Stimulated activated CD4-positive, alpha-beta T cell treated with anti-CD3 and anti-CD28 coated beads, Interleukin-4, amount 100 ng/mL, for 4 hours (primary cell): ENCODE measurements at places on chromosomes 4 and X.

DNA sequence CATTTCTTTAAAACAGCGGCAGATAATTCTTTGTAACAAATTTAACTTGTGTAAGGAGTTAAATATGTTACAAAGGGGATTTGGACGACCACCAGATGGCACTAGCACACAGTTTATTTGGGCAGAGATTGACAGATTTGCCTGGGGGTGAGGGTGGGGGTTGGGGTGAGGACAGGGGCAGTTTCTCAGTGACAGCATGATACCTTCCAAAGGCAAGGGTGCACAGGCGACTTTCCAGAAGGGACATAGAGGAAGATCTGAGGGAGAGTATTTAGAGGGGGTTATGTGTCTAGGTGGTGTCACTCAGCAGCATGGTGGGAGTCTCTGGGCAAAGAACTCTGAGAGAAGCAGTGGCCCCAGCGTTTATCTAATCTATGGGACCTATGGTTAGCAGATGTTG lies 9.6 kb upstream of the TMA16 start:
- peak; percentile 31 for DNase-seq

- DNase-seq, result no peak
Observed at GRCh38 chrX:104255465-104255864, 732 bp upstream of the ESX1 start.

- no peak for DNase-seq
Observed at GRCh38 chr4:55170462-55170861, 45.1 kb upstream of the KDR start.

GRCh38 chr4:183099537-183100297 lies 660 bp downstream of the WWC2 start:
- DNase-seq, result peak; percentile 13

DNA sequence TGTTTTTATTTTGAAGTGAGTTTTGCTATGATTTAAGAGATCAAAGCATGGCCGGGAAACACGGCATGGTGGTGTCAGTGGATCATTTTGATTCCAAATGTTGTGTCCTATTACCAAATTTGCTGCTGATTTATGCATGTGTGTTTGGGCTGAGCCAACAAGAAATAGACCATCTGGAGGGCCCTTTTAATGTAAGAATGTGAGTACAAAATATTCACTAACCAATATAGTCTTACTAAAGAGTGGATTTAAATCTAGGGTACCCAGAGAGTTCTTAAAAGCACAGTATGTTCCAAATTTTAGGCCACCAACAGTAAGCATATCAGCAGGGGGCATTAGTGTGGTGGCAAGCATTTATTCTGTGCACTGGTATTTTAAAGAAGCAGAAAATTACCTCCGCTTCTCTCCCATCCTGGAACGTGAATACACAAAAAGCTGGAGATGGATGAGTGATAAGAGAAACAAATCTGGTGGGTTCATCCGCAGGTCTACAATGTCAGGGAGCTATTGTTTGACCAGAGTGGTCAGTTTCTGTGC lies 444.4 kb upstream of the IGFBP7 start:
- no peak for DNase-seq

DNA sequence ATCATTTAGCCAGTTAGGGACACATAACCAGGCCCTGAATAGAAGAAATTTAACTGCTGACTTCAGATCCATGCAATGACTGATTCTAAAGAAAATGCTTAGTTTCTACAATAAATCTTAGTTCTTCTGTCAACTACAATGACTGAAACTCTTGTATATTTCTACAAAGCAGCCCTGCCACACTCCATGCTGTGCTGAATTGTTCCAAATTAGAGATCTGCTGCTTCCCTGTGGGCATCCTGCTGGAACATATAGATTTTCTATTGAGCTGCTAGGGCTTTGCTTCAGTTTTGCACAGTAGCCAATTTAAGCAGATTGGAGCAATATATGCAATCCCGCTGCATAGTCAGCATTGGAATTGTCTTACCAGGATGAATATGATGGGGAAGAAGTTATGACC lies 312.8 kb upstream of the SMIM31 start:
- DNase-seq, result no peak

GRCh38 chrX:30573125-30573524 lies 4.4 kb downstream of the TASL start:
- no peak for DNase-seq

DNA sequence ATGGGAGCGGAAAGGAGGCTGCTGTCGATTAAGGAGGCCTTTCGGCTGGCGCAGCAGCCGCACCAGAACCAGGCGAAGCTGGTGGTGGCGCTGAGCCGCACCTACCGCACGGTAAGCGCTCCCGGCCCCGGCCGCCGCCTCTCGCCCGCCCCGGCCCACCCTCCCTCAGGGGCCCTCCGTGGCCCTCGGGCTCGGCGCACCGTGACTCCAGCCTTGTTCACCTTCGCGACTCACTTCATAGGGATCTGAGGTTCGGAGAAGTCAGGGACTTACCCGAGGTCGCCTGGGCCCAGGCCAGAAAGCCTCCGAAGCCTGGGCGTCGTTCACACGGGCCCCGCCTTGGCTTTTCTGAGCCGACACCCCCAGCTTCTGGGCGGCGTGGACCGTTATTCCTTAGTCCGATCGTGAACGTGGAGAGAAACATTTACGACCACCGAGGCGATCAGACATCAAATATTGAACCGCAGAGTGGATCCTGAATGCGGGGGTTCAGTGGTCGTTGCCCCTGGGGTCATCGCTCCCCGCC lies 362 bp downstream of the NCAPG start:
- DNase-seq, result no peak

GRCh38 chr4:168151327-168151726 lies 59.0 kb downstream of the ANXA10 start:
- no peak for DNase-seq

DNA sequence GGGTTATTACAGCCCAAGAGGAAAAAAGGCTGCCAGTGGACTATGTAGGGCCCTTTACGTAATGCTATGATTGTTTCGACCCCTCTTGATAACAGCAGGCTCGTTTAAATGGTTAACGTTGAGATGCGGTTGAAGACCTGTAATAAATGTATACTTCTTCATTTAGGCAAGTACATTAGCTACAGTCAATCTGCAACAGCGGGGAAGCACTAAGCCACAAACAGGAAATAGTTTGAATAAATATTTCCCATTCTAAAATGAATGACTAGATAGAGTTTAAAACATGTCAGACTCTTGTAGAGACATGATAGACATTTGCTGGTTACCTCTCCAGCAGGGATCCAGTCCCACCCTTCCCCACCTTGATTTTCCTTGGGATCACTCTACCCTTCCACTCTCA lies 38.1 kb upstream of the STIM2 start:
- no peak for DNase-seq

DNA sequence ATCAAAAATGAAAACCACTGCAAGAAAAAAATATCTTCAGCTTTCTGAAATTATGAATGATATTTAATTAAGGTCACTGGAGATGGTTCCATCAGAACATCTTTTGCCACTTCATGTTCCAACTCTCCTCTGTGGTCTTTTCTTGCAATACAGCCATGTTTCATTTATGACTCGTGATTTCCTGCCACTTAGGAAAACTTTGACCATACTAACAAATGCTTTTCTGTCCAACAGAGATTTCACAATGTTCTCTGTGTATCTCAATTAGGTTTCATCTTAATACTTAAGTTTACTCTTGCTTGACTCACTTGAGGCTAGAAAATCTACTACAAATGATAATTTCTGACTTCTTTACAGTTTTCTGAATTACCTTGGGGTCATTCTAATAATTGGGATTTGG lies 330.9 kb downstream of the CXXC4 start:
- DNase-seq, result no peak

- no peak for DNase-seq
Observed at GRCh38 chr4:44927399-44928380, 201.3 kb upstream of the GNPDA2 start.

- no peak for DNase-seq
Observed at GRCh38 chr4:38905652-38906385, 38.2 kb downstream of the FAM114A1 start.

DNA sequence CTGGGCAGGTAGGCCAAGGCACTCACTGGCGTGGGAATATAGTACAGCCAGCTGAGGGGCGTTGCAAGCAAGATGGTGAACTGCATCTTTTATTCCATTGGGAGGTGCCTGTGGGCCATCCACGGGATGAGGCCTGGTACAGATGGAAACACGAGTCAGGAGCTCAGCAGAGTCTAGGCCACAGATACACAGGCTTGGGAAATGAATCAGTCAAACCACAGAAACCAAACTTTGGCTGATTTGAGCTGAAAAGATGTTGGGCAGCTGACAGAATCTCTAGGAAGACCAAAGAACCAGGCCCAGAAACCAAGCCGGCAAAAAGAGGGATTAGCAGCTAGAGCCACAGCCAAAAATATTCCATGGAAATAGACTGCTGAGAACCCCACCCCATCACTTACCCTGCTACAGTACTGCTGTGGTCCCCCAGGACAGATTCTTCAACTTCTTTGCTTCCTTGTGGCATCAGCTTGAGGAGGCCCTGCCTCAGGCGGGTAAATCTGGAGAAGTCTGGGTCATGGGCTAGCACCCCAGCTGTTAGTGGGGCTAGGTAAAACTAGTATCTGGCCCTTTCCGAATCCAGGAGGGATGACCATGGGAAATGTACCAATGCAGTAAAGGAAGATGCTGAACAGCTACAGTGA lies 75.4 kb downstream of the TMEM131L start:
- no peak for DNase-seq

- DNase-seq, result peak; percentile 25
Observed at GRCh38 chrX:24260842-24261550, 52.9 kb downstream of the SUPT20HL2 start.

- DNase-seq, result no peak
Observed at GRCh38 chr4:17770845-17771244, 10.6 kb downstream of the FAM184B start.

- no peak for DNase-seq
Observed at GRCh38 chrX:31222946-31223345, 151.1 kb upstream of the FTHL17 start.

GRCh38 chr4:93779228-93779627 lies 49.3 kb upstream of the ATOH1 start:
- no peak for DNase-seq

GRCh38 chr4:54687887-54688841 lies 30.4 kb downstream of the KIT start:
- DNase-seq, result no peak

GRCh38 chr4:130077275-130077674 lies 981.3 kb downstream of the C4orf33 start:
- DNase-seq, result no peak

DNA sequence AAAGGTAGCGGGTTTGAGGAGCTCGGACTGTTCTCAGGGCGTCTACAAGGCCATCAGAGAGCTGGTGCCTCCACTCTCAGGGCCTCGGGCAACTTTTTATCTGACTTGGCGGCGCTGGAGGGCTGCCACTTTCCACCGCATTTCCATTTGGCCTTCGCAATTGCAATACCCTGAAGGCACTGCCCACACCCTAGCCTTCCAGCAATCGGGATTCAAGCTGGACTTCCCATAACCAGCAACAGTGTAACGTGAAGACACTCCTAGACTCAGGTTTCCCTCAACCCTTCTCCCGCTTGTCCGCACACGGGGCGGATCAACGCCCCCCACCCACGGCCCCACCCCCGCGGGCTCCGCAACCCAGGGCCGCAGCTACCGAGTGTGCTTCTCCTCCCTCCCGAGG lies 50.2 kb upstream of the BCOR start:
- DNase-seq, result no peak

GRCh38 chr4:963276-964225 lies 9.8 kb downstream of the DGKQ start:
- no peak for DNase-seq

DNA sequence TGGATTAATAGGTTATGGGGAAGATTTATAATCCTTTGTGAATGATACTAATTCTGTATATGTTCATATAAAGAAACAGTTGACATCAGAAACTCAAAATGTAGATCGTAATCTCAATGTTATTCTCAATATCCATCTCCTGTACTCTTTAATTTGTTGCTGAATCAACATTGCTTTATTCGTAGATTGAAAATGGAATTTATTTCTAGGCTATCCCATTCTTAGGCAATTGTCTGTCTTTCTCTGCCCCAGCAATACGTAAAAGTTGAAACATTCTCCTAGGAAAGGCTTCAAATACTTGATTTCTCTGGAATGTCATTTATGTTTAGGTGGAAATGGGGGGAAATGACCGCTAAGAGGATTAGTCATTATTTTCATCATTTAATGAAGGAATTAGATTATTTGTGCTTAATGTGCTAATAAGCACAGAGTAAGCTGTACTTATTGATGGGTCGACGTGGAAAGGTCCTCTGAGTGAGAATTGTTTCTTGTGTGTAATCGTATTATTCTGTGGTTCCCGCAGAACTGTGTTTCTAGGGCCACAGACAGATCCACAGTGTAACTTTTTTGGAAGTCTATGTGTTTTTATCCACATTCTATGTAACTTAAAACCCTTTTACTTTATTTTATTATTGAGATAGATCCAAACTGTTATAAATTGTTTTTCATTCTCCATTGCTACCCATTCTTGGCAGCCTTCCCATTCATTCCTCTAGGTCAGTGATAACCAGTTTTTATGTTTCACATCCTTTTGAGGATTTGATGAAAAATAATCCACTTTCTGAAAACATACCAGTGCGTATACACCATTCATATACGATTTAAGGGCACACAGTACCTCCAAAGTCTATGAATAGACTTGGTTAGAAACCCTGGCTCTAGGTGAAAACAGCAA lies 262.9 kb downstream of the ARHGAP10 start:
- DNase-seq, result no peak

DNA sequence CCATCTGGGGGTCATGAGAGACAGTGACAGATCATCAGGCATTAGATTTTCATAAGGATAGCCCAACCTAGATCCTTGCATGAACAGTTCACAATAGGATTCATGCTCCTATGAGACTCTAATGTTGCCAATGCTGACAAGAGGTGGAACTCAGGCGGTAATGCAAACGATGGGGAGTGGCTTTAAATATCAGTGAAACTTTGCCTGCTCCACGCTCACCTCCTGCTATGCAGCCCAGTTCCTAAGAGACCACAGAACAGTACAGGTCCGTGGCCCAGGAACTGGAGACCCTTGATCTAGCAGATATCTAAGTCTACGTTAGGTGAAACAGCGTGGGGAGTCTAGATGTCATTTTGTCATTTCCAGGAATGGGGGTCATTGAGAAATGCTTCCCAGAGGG lies 165.7 kb downstream of the OR13H1 start:
- DNase-seq, result no peak

DNA sequence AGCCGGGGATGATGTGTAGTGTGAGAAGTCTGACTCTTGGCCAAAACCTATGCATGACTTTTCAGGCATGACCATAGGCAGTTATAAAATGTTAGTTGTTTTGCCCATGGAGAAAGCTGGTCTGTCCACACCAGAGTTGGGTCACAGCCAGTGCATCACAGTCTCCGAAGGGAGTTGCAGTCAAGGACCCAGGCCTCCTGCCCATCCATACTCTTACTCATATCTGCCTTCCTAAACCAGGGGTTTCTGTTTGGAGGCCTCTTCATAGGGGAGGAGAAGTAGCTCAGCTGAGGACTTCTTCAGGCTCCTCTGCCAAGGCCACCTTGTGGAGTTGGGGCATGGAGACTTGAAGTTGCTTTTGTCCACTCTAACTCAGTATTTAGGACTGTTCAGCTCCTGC lies 1008.3 kb downstream of the PCDH18 start:
- DNase-seq, result no peak

DNA sequence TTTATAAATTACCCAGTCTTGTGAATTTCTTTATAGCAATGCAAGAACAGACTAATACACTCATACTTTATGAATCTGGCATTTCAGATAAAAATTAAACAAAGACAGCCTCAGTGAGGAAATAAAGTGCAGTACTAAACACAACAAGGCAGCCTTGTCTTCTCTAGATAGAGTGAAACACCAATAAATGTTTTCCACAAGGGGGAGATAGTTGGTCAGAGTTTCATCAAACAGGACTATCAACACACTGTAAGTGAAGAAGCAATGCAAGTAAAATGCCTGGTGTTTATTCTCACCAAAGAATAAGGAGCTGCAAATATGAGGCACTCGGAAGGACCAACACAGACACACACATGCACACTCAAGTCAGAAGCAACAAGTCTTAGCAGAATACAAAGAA lies 62.8 kb downstream of the FAM9B start:
- no peak for DNase-seq
